ENCODE measurements at places on chromosomes 5 and 9.

DNA sequence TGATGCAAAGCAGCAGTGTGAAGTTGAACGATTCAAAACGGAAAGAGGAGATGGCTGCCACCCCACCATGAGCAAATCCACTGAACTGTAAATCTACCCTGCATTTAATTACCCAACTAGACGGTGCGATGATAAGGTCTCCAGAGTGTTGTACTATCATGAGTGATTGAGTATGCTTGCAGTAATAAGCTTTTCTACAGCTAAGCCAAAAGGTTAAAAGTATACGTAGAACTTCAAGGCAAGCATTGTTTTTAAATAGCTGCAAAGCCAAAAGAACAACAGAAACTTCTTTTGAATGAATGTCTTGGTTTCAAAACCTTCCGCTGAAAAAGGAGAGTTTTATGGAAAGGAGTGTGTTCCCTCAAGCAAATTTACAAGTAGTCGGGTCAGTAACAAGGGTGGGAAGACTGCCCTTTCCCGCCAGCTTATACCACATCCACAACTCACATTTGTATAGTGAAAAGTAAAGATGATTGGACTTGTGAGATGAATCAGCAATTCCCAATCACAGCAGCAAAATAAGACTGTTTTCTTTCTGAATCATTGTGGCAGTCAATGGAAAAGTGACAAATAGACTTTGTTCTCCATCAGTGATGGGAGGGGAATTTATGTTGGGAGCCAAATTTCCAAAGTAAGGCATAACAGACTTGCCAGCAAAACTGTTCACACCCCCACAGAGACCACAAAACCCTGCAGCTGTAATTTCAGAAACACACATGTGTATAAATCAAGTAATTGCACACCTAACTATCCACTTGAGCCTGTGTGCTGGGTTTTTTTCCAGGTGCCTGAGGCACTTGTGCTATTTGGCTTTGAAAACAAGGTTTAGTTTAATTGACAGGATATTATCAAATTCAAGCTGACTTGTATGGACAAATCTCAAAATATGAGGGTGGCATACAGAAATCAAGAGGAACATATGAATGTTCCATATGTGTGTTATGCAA is 407.7 kb upstream of the GRAMD2B start:
- no peak for DNase-seq

DNA sequence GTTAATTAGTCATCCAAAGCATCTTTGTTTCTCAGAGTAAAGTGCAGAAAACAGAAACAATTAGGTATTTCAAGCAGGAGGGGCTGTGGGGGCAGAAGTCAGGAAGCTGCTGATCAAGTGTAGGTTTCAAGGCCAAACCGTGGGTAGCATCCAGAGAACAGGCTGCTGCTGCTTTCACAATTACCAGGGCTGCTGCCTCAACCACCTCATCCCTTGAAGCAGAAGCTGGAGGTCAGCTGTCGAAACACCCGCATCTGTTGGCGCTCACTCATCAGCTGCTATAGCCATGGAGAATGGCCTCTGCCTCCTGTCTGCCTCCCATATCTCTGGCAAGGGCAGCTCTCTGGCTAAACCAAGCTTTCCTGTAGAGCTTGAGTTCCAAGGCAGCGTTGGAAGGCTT is 122.9 kb upstream of the OSMR start:
- DNase-seq, result no peak

- no peak for DNase-seq
Measured at GRCh38 chr9:80435591-80435990, 863.8 kb downstream of the TLE4 start.

DNA sequence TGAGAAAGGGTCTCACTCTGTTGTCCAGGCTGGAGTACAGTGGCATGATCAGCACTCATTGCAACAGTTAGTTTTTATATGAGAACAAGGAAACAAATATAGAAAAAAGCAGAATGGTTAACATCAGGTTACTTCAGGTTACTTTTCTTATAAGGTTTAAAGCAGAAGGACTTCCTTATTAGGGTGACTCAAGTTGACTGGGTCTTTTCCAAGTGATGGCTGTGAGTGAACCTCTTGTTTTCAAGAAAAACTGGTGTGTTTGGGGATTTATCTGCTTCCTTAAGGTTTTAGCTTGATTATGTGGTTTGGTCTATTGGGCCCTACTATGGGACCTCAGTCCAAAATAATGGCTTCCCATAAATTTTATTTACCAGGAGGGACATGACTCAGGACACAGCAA is 99.2 kb downstream of the ARRDC3 start:
- no peak for DNase-seq

GRCh38 chr5:16140944-16141343 is 38.6 kb downstream of the MARCHF11 start:
- no peak for DNase-seq

GRCh38 chr5:36300927-36301540 is 668 bp downstream of the RANBP3L start:
- DNase-seq, result peak; percentile 48

GRCh38 chr9:110880189-110880588 is 158.1 kb downstream of the LPAR1 start:
- no peak for DNase-seq

DNA sequence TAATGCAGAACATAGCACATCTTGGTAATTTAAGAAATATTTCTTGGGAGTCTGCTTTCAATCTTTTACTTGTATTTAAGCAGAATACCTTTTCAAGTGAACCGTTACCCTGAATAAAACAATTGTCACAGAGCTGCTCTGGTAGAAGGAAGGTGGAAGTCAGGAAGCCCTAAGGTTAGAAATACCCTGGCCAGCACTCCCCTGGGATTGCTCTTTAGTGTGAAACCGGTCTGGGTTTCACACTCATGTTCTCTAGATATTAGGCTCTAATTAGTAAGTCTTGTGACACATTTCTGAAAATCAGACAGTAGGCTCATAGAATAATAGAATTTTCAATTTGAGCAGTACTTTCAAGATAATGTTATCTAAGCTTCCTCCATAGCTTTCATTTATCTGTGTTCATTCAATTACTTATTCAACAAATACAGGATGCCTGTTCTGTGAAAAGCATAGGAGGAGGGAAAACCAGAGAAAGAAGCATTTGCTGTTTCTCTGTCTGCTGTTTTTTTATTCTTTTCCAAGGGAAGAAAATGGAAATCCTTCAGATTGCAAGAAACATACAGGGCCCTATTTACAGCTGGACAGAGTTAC is 825.5 kb downstream of the TLR4 start:
- no peak for DNase-seq

GRCh38 chr5:141757402-141757801 is 75.4 kb upstream of the ARAP3 start:
- no peak for DNase-seq
